NCI-H1436 (cell line): ENCODE measurements at places on chromosomes 7 and 10.

DNA sequence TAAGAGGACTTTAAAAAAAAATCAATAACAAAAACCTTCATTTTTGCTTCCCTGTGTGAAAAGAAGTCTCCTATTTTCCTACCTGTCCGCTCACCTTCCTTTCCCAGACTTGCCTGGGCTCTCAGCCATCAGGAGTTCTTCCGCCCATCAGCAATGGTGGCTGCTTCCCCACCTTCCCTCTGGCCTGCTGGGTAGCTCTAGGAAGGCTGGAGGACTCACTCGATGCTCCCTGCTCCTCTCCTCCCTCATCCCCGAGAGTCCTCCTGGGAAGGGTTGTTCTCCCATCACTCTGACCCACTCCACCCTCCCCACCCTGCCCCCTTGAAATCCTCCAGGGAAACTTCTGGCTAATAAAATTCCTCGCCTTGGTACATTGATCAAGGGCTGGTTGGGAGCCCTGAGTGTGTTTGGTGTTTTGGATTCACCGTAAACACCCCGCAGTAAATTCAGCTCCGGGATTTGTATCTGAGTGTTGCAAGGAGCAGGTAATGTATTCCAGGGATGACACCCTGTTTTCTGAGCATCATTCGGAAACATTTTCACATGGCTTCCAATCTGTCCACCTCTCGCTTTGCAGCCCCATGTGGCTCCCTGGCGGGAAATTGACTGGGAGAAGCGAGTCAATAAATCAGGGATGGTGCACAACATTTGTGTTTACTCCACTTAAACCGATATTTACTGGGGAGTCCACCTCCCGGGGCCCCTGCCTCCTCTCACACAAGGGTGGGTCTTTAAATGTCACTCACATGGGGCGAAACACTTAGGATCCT, 126.4 kb upstream of the SDK1 start:
- no peak for DNase-seq

- no peak for DNase-seq
These were observed 207.2 kb upstream of the GPR26 start for GRCh38 chr10:123458933-123459332.

- no peak for DNase-seq
These were observed 323.5 kb downstream of the PTPRN2 start for GRCh38 chr7:158263964-158264748.

- DNase-seq, result no peak
These were observed 385.6 kb downstream of the DNAJB6 start for GRCh38 chr7:157722137-157723060.

GRCh38 chr7:23709081-23709750, 803 bp upstream of the STK31 start:
- no peak for DNase-seq

DNA sequence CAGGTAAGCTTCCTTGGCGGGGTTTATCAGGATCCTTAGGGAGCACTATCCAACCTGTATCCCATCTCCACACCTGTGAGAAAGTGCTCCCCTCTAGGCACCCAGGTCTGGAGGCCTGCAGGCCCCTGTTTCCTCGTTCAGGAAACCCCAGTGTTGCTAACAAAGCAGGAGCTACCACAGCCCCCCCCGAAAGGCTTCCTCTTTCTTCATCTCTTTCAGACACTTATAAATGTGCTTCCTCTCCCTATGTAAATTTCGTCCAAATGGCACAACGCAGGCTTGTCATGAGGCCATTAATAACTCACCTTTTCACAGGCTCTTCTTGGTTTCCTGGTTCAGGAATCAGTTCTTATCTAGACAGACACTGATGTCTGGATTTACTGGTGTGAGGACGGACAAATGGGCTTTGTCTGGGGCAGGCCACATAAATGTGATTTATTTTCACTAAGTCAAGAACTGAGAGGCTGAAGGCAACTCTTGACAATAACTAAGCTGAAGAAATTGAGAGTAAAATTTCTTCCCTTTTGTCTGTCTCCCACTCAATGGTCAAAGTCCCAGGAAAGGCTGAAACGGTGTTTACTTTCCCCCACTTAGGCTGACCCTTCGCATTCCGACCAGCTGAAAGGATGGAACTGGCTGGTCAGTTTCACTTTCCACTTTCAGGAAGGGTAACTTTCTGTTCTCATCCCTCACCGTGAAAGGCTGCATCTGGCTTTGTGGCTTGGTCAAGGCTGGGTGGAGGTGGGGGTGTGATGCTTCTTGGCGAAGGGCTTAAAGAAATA, 46.8 kb downstream of the PIK3AP1 start:
- DNase-seq, result no peak

- peak; percentile 84 for DNase-seq
These were observed 39.8 kb downstream of the ITPRID1 start for GRCh38 chr7:31553661-31554081.

DNA sequence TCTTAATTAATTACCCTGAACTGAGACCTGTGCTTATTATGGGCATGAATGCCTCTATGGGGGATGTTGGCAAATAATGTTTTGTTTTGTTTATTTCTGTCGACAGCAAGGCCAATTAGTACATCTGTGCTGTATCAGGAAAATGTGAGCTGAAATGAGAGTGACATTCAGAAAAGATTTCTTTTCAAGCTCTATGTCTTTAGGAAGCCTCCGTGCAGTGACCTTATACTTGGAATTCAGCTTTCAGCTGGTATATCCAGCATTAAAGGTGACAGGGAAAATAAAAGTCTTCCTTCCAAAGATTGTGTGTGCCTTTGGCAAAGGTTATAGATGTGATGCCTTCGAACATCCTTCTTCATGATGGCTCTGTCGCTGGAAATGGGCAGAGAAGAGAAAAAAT, 1061.1 kb downstream of the SORCS3 start:
- no peak for DNase-seq

GRCh38 chr7:15688911-15689310, 2.4 kb upstream of the MEOX2 start:
- DNase-seq, result no peak

GRCh38 chr7:363626-364025, 73.7 kb downstream of the FOXL3 start:
- no peak for DNase-seq

DNA sequence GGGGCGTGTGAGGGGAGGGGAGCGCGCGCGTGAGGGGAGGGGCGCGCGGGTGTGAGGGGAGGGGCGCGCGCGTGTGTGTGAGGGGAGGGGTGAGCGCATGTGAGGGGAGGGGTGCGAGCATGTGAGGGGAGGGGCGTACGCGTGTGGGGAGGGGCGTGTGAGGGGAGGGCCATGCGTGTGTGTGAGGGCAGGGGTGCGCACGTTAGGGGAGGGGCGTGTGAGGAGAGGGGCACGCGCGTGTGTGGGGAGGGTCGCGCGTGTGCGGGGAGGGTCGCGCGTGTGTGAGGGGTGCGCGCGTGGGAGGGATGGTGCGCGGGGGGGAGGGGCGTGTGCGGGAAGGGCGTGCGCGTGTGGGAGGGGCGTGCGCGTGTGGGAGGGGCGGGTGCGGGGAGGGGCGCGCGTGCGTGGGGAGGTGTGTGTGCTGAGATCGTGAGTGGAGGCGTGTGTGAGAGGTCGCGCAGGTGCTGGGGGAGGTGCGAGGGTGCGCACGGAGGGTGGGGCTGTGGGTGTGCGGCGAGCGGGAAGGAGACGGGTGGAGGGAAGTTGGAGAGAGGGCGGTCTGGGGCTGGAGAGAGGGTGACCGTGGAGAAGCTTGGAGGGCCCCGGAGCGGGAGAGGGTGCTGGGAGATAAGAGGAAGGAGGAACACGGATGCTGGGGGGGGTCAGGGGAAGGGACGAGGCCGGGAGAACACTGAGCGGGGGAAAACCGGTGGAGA, 19.7 kb downstream of the MXI1 start:
- DNase-seq, result peak; percentile 96

DNA sequence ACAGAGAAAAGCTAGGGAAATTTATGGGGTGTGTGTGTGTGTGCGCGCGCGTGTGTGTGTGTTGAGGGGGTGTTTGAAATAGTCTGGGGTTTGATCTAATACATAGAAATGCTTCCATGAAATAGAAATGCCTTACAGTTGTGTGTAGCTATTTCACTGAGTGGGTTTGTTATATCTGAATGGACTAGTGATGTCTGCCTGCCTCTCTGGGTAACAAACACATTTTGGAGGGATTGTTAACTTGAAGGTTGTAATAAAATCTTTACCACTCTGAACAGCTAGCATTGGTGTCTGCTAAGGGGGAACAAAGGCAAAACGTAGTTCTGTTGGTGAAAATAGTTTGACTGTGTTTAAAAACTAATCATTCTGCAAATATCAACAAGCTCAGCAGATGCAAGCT, 509.3 kb downstream of the LRMDA start:
- no peak for DNase-seq

DNA sequence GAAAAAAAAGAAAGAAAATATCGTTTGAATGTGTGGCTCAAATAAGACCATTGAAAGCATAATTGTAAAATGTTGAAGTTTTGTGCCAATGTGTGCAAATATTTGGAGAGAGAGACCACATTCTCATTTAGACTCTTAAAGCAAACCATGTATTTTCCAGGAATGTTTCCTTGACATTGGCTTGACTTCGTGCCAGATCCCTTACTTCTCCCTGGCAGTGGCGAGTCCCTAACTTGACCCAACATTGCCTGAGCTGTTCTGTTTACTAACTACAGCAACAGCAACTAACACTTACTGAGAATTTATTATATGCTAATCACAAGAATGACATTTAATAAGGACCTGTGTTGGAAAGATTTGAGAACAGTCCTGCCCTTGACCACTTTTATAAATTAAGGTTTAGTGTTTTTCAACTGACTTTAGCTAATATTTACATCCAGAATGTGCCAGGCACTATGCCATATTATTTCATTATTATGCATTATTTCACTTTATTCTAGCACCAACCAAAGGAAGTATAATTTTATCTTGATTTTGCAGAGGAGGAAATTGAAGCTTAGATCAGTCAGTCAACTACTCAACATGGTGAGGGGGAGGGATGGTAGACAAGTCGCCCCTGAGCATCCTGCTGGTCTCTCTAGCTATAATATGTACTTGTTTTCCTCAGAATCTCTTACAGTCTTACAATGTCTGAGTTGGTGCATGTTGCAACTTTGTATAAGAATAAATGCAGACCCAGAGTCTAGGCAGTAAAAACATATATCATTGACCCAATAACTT, 29.7 kb downstream of the ZNF467 start:
- DNase-seq, result no peak

DNA sequence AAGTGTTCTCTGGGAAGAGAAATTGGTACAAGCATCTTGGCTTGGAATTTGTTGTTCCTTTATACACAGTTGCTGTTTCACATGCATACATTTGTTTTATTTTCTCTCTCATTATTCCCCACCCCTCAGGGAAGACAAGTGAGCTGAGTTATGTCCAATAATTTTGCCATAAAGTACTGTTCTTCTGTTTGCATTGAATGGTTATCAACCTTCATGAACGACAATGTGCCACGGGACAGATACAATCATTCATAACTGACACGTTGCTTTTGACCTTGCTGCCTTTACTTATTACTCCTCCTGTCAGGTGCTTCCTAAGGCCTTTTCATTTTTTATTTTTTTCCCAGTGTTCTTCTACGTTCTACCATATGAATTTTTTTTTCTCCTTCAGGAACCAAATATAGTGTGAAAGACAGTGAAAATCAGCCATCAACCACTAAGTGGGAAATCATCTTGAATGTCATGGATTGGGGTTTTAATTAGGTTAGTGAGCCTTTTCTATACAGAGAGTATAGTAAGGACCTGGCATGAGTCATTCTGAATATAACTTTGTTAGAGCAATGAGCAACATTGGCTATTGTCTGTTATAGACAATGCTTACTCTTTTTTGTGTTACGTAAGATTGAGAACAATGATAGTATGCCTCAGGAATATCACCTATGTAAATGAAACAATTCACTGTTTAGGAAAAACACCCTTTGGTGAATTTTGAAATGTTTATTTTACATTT, 383.2 kb downstream of the MALRD1 start:
- no peak for DNase-seq

DNA sequence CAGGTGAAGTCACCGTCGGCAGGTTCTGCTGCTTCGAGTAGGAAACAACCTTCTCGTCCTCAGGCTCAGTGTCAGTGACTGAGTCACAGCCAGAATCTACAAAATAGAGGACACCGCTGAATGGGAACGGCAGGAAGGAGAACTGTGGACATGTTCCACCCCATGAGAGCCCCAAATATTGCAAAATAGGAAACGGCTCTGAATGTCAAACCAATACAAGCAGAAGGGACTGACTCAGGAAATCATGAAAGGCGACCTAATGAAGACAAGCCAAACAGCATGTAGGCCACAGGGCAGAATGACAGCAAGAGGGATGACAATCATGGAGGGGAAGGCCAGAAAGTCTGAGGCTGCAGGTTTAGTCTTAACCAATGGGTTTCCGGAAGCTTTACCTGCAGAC, 63.5 kb downstream of the PIK3AP1 start:
- DNase-seq, result no peak

GRCh38 chr7:604884-605531, 85.4 kb upstream of the PDGFA start:
- DNase-seq, result no peak

DNA sequence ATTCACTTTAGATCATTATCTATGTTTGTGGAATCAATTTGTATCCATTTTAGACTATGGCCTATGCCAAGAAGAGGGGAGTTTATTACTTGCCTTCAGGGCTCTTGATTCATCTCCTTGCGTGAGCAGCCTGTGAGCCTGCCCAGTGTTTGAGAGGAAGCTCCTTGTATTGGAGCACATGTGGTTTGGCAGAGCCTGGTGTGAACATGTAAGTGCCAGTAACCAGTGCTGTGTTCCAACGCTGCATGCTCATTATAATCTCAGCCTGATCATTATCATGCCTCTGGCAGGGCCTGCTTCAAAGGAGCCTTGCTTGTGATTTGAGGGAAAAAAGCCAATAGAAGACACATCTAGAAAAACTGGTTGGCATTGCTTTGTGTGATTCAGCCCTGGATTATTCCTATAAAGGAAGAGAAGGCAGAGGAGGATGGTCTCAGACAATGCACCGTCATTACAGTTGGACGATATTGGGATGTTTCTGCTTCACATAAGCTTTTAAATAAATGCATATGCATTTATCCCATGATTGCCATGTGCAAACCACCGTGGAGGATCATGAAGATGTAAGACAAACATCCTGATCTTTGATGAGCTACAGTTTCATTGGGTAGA, 203.4 kb upstream of the AHR start:
- DNase-seq, result peak; percentile 13

- DNase-seq, result no peak
These were observed 38.6 kb downstream of the RALA start for GRCh38 chr7:39661960-39662359.

DNA sequence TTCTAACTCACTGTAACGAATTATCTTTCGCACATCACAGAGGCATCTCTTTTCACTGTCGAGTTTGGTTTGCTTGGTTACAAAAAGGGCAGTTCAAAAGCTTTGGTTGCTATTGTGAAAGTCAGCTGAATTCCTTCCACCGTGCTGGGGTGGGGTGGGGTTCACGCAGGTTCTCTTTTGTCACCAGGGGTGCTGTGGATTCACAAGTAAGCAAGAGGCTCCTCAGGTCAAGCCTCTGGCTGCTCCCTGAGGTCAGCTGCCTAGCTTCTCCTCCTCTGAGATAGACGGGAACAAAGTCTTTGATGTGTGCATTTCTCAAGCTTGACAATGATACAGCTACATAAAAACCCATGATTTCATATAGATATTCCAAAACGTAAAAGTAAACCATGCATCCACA, 47.7 kb downstream of the EGFR start:
- no peak for DNase-seq
